ENCODE measurements at places on chromosomes 7 and 10.

- no peak for DNase-seq
Observed at GRCh38 chr7:52838981-52839411, 196.4 kb upstream of the POM121L12 start.

GRCh38 chr10:94583124-94583523 is 37.5 kb downstream of the HELLS start:
- DNase-seq, result no peak

GRCh38 chr10:11197266-11197712 is 179.6 kb downstream of the CELF2 start:
- DNase-seq, result no peak

GRCh38 chr7:42722198-42722597 is 189.7 kb downstream of the C7orf25 start:
- DNase-seq, result no peak

- no peak for DNase-seq
Observed at GRCh38 chr10:101280511-101280910, 51.2 kb upstream of the LBX1 start.

DNA sequence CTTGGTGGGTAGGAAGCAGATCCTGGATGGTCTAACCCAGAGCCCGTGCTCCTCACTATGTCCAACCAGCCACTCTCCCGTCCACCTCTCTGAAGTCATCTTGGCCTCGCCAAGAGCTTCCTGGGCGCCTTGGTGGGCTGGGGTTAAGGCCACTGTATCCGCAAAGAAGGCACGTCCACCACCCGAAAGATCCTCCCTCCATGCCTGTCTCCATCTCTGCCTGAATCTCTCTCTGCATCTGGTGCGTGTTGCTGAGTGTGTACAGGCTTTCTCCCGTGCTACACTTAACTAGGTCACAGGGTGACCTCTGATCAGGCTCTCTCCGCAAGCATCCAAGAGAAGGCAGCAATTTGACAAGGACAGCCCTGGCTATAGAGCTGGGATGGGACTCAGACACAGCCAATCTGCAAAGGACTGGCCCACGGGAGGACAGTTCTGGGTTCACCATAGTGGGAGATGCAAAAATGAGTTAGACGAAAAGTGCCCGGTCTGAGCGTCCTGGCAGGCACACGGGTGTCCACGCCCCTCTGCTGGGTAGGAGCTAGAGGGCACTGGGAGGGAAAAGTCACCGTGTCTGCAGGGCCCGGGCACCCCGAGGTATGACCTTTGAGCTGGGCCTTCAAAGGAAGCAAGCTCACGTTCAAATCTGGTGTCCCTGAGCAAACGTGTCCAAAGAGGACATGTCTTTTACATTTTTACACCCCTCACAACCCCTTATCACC is 9.4 kb upstream of the RFC2 start:
- DNase-seq, result no peak

DNA sequence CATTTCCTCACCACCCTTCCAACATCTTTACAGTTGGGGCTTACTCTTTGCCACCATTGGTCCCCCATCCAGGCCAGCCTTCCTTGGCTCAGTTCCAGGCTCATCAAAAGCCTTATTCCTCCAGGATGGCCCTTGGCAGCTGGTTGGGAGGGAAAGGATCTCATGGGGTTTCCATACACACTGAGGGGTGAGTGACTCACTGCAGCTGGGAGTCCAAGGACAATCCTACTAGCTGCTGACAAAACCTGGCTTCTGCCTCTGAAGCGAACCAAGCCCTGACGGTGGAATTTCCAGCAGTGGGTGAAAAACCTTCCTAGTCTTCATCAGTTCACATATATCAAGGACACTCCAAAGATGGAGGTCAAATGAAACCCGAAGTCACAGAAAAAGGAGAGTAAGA is 22.9 kb downstream of the CRHR2 start:
- DNase-seq, result no peak

Measured in WTC11 (cell line).